ENCODE measurements at places on chromosomes 16 and 17.

DNA sequence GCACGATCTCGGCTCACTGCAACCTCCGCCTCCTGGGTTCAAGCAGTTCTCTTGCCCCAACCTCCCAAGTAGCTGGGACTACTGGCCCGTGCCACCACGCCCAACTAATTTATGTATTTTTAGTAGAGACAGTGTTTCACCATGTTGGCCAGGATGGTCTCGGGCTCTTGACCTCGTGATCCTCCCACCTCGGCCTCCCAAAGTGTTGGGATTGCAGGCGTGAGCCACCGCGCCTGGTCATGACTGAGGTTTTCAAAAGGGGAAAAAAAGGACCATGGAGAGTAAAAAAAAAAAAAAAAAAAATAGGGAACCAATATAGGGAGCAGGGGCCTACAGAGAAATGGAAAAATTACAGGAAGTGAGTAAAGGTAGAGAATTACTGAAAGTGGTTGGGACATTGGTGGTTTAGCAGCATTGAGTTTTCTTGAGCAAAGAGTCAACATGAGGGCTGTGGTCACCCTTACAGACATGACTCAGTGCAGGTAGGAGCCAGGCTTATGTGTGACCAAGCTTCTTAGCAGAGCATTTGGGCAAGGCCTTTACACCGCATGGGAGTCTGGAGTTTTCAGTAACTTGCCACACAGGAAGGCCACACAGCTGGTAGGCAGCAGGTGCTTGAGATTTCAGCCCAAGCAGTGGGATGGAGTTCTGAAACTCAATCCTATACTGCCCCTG is 447.3 kb downstream of the HS3ST3B1 start:
- no peak for DNase-seq

DNA sequence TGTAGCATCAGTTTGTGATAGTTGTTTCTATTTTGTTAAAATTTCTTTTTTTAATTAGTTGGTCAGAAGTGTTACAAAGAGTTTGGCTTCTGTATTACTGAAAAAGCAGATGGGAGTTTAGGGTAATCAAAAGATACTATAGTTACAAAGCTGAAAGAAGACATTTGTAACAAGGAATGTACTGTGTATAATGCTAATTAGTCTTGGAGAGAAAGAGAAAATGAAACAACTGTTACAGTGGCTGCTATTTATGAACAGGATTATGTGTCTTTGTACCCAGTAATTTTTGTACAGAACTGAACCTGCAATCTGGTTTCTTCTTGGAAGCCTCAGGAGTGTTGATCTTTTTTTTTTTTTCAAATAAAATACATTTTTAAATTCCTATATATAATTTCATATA is 14.3 kb downstream of the GDPD1 start:
- no peak for DNase-seq

DNA sequence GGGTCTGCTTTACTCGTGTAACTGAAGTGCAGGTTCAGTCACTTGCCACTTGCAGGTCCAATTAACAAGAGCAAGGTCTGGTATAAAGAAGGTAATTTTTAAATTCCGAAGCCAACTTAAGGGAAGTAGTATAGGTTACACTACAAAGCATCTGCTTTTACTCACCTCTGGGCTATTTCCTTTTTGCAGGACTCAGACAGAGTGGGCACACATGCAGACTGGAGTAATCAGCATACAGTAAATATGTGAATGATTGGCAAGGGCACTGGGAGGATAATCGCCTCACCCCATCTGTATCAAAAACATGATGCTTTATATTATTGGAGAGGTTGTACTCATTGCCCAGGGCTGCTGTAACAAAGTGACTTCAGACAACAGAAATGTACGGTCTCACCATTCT is 160.1 kb upstream of the CDH5 start:
- DNase-seq, result no peak

DNA sequence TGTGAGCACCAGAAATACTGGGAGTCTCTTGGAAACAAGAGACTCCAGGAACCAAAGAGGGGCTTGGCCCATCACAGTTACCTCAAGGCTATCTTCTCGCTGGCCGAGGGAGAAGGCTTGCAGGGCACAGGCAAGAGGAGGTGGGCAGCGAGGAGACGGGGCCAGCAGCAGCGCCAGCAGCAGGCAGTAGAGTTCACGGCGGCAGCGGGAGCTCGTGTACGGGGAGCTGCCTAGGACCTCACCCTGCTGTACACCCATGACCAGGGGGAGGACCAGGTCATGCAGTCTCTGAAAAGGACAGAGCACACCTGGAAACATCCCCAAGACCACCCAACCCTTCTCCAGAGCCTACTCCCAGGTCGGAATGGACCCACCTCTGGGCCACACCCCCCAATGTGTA is 30.8 kb downstream of the PELP1 start:
- DNase-seq, result no peak

DNA sequence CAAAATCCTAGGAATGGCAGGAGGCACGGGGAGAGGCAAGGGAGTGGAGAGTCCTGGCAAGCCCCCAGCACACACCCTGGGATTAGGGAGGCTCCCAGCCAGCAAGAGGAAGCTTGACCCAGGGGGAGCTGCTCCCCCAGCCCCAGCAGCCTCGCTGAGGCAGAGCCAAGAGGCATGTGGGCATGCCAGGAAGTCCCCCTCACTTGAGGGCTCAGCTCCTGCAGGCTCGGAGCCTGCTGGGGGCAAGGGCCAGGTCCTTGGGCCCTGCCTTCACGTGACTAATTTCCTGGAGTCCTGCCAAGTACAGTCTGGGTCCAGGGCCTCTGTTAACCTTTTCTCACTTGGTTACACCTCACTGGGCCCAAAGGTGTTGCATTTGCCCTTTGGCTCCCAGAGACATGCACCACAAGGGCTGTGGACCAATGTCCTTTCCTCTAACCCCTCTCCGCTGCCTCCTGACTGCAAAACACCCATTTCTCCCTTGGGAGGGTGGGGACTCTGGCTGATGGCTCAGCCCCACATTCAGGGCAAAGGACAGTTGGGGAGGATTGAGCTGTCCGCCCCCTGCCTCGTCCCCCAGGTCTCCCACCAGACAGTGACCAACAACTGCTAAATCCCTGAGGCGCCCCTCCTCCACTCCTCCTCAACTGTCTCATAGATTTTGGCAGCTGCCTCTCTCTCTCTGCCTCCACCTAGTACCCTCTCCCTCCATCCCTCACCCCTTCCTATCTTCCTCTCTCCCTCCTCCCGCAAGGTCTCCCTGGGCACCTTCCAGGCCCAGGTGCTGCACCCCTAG is 4.4 kb upstream of the SLC47A2 start:
- DNase-seq, result no peak

- DNase-seq, result no peak
Observed at GRCh38 chr16:66372078-66372897, 5.8 kb downstream of the CDH5 start.

DNA sequence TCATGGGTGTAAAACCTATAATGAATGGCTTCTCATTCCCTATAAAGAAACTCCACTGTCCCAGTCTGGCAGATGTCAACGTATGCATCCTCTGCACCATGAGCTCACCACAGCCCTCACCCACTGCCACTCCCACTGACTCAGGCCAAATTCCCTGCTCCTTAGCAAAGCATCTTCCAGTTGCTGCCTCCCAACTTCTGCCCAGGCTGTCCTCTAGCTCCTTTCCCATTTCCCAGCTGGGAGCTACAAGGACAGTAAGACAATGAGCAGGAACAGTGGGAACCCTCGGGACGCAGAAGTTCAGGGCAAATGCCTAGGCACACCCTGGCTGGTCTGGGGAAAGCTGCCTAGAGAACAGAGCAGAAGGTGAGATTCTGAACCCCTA is 9.1 kb upstream of the THAP11 start:
- no peak for DNase-seq

- no peak for DNase-seq
Observed at GRCh38 chr16:74439685-74440084, 18.4 kb upstream of the CLEC18B start.

GRCh38 chr16:35564889-35565288 is 2105.5 kb downstream of the TP53TG3F start:
- no peak for DNase-seq

DNA sequence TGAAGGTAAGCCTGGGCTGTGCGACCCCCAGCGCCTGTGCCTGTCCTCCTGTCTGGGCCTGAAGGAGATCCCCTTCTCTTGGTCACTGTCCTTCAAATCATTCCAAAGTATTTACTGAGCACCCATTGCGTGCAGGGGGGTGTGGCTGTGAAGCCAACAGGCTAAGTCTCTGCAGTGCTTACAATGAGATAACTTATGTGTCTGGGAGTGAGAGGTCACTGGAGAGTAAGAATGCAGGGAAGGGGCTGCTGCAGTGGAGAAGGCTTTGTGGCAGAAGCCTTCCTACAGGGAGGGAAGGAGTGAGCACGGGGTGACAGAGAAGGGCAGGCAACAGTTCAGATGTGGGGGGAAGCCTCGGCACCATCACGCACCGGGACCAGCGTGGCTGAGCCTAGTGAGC is 11.2 kb upstream of the SMIM5 start:
- no peak for DNase-seq

- no peak for DNase-seq
Observed at GRCh38 chr16:88651989-88652761, 1.3 kb upstream of the CYBA start.

DNA sequence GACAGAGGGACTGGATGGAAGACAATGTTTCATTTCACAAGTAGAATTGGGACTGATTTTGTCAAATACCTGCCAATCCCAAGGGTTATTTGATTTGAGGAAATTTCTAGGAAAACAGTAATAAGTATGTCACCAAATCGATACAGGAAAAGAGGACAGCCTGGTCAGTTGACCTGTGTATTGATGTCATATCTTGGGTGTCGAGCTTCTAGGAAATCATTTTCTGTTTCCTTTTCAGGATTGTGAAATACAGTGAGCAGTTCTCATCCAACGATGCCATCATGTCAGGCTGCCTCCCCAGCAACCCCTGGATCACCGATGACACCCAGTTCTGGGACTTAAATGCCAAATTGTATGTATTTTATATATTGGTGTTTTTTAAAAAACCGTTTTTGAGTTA is 56.1 kb downstream of the RGS9 start:
- no peak for DNase-seq

- DNase-seq, result no peak
Observed at GRCh38 chr17:49621946-49622529, 46.4 kb downstream of the NXPH3 start.

DNA sequence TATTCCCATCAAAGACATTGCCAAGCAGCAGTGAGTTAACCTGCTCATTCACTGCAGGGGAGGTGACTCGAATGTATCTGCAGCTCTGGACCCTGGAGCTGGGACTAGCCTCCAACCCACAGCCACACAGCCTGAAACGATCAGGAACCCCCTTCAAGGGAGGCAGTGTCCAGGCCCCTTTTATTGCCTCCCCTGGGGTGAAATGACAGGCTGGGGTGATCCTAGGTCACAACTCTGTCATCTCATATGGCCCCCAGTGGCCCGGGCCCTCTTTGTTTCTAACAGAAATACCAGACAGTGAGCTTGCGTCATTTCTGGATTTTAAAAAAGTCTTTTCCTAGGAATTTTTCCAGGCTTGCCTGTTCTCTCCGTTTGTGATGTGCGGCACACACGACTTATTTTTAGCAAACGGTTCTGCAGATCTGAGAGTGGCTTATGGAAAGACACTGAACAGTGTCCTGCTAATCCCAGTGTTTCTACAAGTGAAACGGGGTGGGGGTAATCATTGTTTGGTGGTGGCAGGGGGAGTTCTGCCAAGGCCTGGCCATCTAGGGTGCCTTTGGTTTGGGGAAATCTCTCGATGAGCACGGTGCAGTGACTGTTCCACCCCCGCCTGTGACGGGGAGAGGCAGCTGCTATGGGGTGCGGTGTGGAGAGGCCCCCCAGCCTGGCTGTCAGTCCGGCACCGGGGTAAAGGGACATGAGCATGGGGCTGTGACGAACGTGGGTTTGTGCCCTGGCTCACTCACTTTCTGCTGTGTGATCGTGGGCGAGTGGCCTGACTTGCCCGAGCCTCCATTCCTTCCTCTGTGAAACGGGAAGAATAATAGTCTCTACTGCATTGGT is 27.2 kb downstream of the NAGPA start:
- no peak for DNase-seq

DNA sequence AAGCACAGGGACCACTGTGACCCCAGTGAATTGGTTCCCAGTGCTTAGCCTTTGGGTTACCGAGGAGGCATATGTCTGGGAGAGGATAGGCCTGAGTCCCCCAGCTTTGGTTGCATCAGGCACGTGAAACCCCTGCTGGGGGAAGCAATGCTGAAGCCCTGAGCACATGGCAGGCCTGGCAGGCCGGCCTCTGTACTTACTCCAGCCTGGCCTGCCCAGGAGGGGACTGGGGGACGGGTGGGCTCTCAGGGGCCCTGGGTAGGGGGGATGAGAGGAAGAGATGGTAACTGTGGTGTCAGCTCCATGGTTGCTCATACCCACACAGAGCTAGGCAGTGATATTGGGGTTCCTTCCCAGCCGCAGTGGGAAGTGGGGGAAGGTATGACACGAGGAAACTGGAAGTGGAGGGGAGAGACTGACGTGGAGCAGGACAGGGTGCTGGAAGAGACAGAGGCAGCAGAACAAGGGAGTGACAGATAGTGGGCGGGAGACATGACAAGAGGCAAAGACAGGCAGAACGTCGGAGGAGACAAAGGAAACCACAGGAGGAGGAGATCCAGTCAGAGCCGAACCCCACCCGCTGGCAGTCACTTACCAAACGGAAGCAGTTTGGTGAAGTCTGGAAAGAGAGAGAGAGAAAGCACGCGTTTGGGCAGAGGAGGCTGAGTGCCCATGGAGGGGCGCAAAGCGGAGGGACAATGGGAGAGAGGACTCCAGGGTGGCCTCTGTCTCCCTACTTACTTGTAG is 9.1 kb downstream of the TMEM208 start:
- no peak for DNase-seq

GRCh38 chr17:66957951-66958579 is 6.4 kb upstream of the CACNG4 start:
- DNase-seq, result no peak

DNA sequence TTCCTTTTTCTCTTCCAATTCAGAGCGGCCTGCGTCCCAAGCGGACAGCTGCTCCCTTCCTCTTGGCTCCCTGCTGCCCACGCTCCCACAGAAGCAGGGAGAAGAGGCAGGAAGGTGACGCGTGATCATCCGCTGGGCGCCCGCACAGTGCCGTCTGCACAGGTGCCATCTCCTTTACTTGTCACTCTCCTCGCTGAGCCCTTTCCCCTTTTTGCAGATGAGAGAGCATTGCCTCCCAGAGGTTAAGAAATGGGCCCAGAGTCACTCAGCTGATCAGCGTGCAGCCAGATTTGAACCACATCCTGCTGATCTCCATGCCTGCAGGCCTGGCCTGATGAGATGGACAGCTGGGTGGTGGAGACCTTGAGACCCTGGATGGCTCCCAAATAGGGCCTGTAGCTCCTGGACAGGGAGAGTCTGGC is 299.8 kb downstream of the SEC14L1 start:
- DNase-seq, result no peak
